ENCODE measurements at places on chromosomes 16 and 17. TPM values are rescaled to one million over a fixed set of nuclear protein-coding genes. Genes with fewer than 3 reads are reported as not detected.

The OXLD1 gene
- 66.8 TPM for total RNA-seq

The SLC38A8 gene
- total RNA-seq, result not detected

The MT1G gene
- 0.33 TPM for total RNA-seq

The KRT17 gene
- total RNA-seq, result 1.6 TPM

The XAF1 gene
- total RNA-seq, result not detected

All from HT1080 (cell line).